ENCODE measurements at places on chromosomes 1 and 21.

- DNase-seq: no peak
Observed at GRCh38 chr1:208219659-208220282, 24.4 kb downstream of the PLXNA2 start.

GRCh38 chr1:10677491-10678391 is 118.7 kb downstream of the CASZ1 start:
- no peak for DNase-seq

DNA sequence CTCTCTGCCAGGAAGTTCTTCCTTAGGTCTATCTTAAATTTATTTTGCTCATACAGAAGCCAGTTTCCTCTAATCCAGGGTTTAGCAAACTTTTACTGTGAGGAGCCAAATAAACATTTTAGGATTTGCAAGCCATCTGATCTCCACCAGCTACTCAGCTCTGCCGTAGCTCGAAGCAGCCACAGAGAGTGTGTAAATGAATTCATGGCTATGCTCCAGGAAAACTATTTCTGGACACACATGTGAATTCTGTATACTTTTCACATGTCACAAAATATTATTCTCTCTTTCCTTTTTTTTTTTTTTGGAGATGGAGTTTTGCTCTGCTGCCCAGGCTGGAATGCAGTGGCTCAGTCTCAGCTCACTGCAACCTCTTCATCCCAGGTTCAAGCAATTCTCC is 13.4 kb upstream of the AGTRAP start:
- DNase-seq: no peak

DNA sequence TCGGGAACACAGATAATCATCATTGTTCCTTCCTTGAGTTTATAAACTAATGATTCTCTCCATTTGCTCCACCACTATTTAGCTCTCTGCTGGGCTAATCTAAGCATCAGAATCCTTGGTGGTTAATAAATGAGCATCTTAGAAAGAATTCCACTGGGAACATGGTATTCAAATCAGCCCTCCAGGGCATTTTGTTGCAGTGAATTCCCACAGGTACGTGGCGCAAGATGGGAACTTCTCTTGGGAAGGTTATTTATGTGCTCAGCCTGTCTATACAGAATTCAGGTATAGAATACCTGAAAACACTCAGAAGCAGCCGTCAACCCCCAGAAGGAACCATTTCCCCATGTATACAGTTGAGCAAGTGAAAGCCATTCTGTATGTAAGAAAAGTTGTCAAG is 131.5 kb downstream of the NTNG1 start:
- DNase-seq: no peak

DNA sequence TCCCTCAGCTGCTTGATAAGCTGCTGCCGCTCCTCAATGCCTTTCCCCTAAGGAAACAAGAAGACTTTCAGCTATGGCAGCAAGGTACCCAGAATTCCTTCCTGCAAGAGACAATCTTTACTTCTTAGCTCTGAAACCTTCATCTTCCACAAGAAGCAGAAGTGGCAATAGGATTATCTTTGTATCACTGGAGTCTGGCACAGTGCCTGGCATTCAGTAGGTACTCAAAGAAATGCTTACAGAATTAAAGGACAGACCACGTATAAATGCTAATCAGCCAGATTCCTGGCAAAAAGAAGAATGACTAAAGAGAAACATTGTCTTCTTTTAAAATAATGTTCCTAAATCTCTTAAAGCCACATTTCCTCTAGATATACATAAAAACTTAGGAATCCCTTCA is 43.7 kb downstream of the SLC27A3 start:
- DNase-seq: no peak

- no peak for DNase-seq
Observed at GRCh38 chr1:87524021-87524754, 195.5 kb downstream of the LMO4 start.

DNA sequence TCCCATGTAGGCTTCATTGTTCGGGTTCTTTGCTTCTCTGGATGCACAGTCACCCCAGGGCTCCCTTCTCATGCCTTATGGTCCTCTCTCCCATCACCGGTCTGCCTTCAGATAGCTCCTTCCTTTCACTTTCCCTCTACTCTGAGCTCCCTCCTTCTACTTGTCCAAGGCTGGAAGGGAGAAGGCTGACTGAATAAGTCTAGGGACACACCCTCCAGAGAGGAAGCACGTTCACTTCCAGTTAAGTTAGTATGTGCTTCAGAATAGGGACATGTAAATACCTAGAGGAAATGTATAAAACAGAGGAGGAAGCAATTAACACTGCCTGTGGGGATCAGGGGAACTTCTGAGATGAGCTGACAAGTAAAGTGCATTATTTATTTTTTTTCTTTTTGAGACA is 23.5 kb downstream of the CXADR start:
- DNase-seq: no peak

- peak; percentile 38 for DNase-seq
Observed at GRCh38 chr1:86396498-86396890, 371 bp upstream of the ODF2L start.

GRCh38 chr1:22709227-22709626 is 1.4 kb upstream of the EPHB2 start:
- DNase-seq: no peak

DNA sequence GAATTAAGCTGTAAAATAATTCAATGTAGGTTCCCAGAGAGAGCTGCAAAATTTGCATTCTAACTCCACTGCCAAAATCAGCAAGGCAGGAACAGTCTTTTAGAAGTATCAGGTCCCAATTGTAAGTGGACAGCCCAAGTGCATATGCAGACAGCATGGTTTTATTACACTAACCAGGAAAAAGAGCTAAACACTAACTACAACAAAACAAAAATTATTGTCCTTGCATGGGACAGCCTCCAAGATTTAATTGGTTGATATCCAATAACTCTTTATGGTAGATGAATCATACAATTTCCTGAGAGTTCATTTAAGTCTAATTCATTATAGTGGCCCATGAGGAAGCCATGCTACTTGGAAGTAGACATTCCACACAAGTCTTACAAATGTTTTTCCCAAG is 154.3 kb upstream of the ZNF648 start:
- DNase-seq: no peak

DNA sequence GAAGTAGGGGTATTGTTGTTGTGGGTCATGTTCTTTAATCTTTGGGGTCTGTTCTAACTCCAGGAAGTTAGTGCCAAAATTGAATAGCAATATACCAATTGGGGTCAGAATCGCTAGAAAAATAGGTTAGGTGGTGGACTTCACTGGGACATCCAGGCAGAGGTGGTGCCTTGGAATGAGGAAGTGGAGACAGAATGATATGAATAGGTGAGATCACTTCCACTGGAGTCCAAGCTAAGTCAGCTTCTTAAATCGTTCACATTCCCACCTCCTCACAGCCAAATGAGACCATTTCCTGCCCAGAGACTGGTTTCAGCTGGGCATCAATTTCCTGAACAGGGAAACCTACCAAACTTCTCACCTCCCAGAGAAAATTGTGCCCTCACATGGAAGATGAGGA is 137.8 kb upstream of the RAB4A start:
- DNase-seq: no peak

- DNase-seq: no peak
Observed at GRCh38 chr1:59976194-59977074, 49.9 kb upstream of the CYP2J2 start.

GRCh38 chr1:187948170-187948794 is 1119.5 kb downstream of the PLA2G4A start:
- no peak for DNase-seq

DNA sequence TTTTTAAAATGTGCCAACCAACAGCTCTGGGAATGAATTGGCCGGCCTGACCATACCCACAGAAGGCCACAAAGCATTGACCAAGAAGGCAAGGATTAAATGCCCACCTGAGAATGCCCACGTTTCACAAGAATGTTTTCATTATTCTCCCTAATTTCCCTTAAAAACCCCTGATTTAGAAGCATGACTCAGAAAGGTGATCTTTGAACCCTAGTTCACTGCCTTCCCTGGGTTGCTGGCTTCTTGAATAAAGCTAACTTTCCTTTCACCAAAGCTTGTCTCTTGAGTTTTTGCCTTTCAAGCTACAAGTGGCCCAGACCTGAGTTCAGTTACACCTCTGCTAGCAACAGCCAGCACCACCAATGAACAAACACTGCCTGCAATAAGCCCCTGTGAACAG is 14.4 kb upstream of the MRPL55 start:
- no peak for DNase-seq

DNA sequence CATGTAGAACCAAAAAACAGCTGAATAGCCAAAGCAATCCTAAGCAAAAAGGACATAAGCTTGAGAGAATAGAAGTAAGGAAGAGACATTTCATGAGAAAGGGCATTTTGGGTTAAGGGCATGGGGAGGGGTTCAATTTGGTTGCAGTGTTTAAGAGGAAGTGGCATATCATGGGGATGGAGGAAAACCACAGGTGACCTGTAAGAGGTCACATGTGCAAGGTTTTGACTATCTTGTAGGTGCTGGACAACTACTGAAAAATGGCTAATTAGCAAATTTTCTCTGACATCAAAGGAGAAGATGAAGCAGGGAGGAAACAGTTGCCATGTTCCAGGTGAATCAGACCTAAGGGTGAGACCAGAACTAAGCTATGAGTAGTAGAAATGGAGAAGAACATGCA is 31.3 kb upstream of the ROR1 start:
- no peak for DNase-seq

DNA sequence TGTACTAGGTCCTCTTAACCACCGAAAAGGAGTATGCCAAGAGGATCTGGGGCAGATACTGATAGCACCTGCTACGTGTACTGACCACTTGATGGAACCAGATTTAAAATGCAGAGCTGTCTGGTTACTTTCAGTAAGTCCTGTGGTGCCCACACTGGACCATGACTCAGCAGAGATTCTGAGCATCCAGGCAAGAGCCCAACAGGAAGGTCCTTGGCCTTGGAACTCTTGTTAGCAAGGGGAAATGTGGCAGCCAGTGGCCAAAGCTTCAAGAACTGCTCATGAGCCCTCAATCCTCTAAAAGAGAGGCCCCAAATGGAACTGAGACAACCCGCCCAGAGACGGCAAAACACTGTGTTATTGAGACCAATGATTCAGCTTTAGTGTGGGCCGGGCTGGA is 4.2 kb upstream of the GJB5 start:
- no peak for DNase-seq

DNA sequence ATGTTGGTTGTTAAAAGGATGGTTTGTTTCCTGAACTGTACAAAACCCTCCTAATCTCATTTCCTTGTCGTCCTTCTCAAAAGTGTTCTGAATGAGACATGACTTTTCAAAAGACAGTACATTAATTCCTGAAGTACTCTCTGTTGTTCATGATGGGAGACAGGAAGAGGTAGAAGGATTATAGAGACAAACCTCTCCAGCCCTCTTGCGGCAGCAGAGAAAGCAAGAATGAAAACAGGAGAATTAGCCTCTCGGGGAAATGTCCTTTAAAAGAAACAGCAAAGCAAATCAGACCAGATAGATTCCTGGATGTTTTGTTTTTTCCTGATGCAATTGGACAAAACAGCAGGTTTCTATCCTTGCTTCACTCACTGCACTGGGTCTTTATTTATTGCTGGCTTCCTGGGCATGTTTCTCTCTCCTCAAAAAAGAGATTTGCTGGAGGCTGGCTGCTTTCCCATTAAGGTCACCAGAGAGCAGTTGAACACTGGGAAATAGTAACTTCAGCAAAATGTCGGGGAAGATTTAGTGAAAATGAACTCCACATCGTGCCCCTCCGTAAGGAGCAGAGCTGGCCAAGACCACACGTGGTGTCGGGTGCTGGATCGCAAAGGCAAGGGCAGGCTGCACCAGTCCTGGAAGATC is 145.8 kb upstream of the SYT6 start:
- DNase-seq: no peak

DNA sequence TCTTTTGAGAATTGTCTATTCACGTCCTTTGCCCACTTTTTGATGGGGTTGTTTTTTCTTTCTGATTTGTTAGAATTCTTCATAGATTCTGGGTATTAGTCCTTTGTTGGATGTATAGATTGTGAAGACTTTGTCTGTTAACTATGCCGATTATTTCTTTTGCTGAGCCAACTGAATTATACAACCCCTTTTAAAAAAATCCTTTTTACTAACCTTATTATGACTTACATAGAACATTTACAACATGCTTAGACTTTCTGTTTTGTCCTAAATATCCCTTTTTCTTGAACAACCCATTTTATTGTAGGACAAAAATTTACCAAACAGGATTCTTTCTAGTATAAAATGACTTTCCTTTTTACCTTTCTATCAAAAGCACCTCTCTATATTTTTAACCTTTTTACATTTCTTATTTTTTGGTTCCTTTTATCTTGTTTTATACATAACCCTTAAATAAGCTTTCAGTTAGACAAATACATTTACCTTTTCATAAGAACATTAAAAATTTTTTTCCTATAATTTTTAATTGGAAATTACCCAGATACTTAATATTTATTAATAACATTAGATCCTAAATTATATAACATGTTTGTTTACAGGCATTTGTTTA is 70.4 kb upstream of the TTLL7 start:
- DNase-seq: no peak

DNA sequence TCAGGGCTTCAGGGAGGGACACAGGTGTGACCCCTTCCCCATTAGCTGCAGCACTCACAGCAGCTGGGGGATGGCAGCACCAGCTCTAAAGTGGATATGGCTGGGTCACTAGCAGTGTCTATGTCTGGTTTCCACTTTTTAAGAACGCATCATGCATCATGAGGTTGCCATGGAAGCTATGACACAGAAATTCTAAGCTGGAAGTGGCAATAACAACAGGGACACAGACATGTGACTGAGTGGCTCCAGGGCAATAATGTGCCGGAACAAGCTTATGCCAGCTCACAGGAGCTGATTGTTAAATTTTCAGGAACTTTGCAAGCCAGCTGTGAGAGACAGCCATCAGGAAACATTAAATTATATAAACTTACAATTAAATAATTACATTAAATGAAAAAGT is 51.2 kb upstream of the NFASC start:
- no peak for DNase-seq

DNA sequence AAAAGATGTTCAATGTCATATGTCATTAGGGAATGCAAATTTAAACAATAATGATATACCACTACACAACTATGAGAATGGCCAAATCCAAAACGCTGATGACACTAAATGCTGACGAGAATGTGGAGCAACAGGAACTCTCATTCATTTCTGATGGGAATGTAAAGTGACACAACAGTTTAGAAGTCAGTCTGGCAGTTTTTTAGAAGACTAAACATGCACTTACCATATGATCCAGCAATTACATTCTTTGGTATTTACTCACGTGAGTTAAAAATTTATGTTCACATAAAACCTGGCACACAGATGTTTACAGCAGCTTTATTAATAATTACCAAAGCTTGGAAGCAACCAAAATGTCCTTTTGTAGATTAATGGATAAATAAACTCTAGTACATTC is 110.4 kb upstream of the C1orf21 start:
- no peak for DNase-seq

- DNase-seq: no peak
Observed at GRCh38 chr1:39293375-39294070, 89.0 kb downstream of the MACF1 start.

DNA sequence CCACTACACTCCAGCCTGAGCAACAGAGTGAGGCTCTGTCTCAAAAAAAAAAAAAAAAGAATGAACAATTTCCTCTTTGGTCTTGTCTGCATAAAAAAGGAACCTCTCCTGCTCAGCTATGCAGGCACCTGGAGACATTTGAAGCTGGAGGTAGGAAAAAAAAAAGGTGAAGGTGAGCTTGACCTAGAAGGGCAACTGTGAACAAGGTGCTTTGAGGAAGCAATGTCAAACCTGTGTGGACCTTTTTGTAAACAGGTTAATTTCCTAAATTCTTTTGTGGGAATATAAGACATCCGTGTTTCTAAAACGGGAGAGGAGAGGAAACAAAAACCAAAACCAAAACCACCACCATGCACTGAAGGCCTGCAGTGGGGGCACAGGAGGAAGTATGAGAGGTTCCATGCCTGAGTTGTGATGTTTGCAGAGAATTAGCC is 77.5 kb downstream of the SLC45A1 start:
- no peak for DNase-seq

GRCh38 chr21:27804515-27804914 is 837.6 kb upstream of the ADAMTS5 start:
- DNase-seq: no peak

All from stimulated activated naive CD4-positive, alpha-beta T cell (primary cell).